ENCODE measurements at places on chromosomes 4 and X. TPM values are rescaled to one million over a fixed set of nuclear protein-coding genes. Genes with fewer than 3 reads are reported as not detected.
A peak's percentile ranks its signal among the peaks of the same experiment; 100 is the strongest.

GRCh38 chr4:1242506-1243450, 6.2 kb downstream of the CTBP1 start:
- no peak for DNase-seq

DNA sequence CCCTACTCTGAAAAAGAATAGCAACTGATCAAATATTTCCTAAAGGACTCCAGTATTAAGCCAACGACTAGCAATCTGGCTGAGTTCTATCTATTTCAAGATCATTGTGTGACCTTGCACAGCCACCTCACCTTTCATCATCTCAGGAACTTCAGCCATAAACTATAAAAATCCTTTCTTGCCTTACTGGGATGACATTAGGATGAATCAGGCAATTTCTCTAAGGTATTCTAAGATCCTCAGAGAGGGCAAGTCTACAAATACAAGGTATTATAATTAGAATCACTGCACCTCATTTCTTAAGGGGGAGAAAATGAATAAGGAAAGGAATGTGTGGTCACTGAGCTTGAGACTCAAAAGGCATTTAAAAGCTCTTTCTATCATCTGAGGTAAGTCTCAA, 152.6 kb downstream of the GRIA3 start:
- DNase-seq, result no peak

- no peak for DNase-seq
Observed at GRCh38 chrX:12447448-12448064, 309.3 kb downstream of the FRMPD4 start.

DNA sequence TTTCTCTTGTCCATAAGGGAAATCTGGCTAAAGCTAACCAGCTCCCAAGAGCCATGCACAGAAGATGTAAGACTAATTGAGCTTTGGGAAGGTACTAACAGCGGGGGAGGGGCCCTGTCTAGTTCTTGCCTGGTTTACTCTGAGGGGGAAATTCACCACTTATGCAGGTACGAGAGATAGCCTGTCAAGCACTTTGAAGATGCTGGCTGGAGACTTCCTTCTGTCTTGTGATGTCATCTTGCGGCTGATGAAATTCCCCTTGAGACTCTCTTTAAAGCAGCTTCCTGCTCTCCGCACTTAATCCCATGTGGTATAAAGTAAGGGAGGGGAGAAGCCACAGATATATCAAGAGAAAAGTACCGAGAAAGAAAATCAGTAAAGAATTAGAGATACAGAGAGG, 345.3 kb downstream of the MAPK10 start:
- no peak for DNase-seq

DNA sequence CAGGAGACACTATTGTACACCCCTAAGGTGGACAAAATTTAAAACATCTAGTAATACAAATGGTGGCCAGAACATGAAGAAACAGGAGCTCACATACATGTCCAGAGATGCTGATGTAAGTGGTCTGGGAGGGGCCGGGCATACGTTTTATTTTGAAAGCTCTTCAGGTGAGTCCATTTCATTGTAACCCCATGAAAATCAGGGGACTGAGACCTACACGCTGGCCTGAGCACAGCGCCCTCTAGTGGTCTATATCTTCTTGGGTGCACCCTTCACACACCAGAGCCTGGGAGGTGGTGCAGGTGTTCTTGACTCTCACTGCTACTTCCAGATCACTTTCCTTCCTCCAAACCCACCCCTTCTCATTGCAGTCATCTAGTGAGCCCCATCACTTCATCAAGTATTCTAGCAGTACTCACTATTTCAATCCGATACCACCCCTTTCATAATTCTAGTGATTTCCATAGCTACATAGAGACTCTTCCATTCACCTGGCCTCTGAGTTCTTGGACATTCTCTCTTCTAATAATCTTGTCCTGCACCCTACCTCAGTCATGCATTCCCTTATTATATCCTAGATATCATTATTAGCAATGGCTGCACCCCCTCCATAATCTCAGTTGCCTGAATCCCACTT, 4.3 kb upstream of the TLR6 start:
- no peak for DNase-seq

GRCh38 chrX:139559383-139560042, 29.0 kb downstream of the F9 start:
- DNase-seq, result peak; percentile 44

DNA sequence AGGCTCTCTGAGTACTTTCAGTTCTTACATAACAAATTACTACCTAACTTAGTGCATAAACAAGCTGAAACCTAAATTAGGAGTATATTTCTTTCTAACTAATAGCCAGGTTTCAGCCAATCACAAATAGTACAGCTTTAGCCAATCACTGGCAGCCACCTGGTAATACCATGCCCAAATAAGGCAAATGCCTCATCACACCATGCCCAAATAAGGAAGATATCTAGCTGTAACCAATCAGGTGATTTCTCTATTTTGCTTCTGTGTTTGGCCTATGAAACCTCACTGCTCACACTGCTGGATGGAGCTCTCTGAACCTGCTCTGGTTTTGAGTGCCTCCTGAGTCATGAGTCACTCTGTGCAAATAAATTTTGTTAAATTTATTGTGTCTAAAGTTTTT, 113.5 kb downstream of the DDIT4L start:
- no peak for DNase-seq

- DNase-seq, result peak; percentile 52
Observed at GRCh38 chr4:182189103-182189878, 53.9 kb upstream of the TENM3 start.

DNA sequence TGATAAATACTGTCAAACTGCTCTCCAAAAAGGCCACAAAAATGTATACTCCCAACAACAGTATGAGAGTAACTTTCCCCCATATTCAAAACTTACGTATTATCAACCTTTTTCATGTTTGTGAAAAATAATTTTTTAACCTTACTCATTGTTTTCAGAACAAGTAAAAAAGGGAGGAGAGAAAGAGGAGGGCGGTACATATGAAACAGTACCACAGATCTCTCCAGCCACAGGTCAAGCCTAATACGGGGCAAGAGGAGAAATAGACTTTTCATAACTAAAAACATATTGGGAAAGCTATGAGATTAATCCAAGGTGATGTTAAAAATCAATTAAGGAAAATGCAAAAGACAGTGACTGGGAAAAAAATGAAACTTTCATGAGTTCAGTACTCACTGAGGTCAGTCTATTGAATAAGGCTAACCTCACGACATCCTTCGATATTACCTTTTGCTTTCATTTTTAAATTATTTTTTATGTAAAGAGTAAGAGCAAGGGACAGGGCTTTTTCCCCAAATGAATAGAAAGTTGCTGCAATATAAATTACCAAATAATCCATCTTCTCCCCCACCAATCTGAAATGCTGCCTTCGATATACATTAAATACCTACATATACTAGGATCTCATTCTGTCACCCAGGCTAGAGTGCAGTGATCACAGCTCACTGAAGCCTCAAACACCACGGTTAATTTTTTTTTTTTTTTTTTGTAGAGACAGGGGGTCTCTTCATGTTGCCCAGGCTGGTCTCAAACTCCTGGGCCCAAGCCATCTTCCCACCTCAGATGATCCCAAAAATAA, 25.3 kb downstream of the FBXW7 start:
- DNase-seq, result no peak

DNA sequence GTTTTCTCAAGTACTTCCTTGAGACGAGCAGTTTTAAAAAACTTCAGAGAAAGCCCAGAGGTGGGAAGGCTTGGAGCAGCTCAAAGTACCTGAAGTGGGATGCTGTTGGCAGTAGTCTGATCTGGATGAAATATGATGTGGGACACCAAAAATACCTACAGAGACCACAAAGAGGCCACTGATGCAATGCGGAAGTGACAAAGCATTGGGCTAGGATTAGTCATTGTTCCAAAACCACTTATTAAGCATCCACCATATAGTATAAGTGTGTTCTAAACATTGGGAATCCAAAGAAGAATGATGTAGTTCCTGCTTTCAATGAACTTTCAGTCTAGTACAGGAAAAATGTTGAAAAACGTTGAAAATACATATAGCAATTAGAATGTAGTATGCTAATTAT, 386.1 kb upstream of the CNKSR2 start:
- DNase-seq, result no peak

DNA sequence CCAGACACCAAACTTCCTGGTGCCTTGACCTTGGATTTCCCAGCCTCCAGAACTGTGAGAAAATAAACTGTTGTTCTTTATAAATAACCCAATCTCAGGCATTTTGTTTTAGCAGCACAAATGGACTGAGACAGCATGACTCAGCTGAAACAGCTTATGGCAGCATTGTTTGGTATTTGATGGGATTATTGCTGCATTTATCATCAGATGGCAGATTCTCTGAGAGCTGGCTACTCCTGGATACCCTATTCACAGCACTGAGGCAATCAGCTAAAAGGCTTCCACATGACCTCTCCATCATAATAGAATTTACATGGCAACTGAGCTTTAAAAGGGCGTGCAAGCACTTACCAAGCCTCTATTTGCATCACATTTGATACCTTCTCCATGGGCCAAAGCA, 623.1 kb upstream of the CPEB2 start:
- DNase-seq, result no peak

- no peak for DNase-seq
Observed at GRCh38 chrX:50168241-50168687, 32.5 kb downstream of the AKAP4 start.

GRCh38 chr4:2469192-2469984, 482 bp downstream of the RNF4 start:
- DNase-seq, result no peak

DNA sequence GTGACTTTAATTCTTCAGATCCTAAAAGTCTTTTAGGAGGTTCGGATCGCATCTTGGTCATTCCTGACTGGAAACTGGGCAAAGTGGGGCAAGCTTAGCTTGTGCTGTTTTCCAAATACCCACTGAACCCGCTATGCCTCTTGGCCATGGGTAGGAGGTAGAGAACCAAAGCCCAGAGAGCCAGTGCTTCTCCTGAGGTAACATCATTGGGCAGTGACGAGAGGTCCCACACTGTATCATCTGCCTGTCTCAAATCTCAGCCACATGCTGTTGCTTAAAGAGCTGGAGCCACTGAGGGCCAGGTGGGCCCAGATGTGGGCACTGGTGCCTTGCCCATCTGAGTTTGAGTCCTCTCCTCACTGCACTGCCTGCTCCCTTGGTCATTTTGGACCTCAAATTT, 68.2 kb downstream of the SLC2A9 start:
- no peak for DNase-seq

DNA sequence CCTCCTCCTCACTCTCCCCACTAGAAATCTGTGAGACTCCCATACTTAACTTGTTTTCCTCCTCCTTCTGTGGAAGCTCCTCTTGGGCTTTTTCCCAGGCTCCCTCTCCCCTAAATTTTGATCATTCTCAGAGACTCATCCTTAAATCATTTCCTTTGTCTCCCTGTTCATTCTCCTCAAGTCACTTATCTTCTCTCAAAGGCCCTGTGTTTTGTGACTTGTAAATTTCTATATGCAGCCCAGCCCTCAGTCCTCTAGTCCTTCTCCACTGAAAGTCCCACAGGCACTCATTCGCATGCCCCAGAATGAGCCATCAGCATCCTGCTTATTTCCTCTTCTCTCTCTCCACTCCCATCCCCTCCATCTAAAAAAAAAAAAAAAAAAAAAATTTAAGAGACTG, 171.8 kb downstream of the SOWAHB start:
- DNase-seq, result no peak

GRCh38 chr4:58962424-58962823, 1852.2 kb upstream of the IGFBP7 start:
- DNase-seq, result no peak

GRCh38 chr4:13171292-13172057, 312.7 kb downstream of the RAB28 start:
- no peak for DNase-seq

- DNase-seq, result no peak
Observed at GRCh38 chrX:46642145-46642544, 68.6 kb downstream of the CHST7 start.

DNA sequence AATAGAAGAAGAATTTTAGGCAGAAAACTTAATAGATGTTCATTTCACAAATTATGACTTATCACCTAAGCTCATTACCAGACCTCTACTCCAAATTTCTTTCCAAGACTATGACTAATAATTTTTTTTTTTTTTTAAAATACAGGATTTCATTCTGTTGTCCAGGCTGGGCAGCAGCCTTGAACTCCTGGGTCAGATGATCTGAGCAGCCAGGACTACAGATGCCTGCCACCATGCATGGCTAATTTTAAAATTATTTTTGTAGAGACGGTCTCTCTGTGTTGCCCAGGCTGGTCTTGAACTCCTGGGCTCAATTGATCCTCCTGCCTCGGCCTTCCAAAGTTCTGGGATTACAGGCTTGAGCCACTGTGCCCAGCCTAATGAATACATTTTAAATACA, 119.2 kb downstream of the ARHGAP10 start:
- DNase-seq, result no peak

GRCh38 chr4:84750260-84750959, 167.5 kb downstream of the CDS1 start:
- DNase-seq, result peak; percentile 39

- no peak for DNase-seq
Observed at GRCh38 chrX:136780241-136780640, 491 bp downstream of the ARHGEF6 start.

DNA sequence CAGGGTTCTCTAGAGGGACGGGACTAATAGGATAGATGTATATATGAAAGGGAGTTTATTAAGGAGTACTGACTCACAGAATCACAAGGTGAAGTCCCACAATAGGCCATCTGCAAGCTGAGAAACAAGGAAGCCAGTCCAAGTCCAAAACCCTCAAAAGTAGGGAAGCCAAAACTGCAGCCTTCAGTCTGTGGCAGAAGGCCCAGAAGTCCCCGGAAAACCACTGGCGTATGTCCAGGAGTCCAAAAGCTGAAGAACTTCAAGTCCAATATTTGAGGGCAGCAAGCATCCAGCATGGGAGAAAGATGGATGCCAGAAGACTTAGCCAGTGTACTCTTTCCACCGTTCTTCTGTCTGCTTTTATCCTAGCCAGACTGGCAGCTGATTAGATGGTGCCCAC, 227.2 kb downstream of the KCTD8 start:
- DNase-seq, result no peak

DNA sequence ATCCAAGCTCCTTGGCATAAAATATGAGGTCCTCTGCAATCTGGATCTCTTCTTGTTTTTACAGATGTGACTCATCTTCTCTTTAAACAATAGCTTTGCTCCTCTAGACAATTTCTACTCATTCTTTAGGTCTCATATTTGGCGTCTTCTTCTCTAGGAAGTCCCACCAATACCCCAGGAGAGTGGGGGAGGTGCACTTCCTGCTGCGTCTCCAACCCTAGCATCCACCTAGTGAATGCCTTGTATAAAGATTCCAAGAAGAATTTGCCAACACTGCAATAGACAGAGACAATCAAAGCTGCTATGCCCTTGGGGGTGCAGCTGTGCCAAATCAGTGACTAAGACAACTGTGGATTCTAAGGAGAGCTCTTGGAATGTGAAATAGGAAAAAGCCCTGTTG, 45.7 kb upstream of the SLC10A7 start:
- DNase-seq, result no peak

GRCh38 chr4:38040619-38041018, 80.4 kb downstream of the PTTG2 start:
- DNase-seq, result no peak

- no peak for DNase-seq
Observed at GRCh38 chr4:116016201-116016600, 902.8 kb upstream of the NDST4 start.

- no peak for DNase-seq
Observed at GRCh38 chr4:5863461-5864113, 29.3 kb downstream of the CRMP1 start.

The LGI2 gene
- polyA plus RNA-seq, result 31.9 TPM

The GYG2 gene
- 17.8 TPM for polyA plus RNA-seq

The PPEF2 gene
- not detected for polyA plus RNA-seq

The CTAG1B gene
- not detected for polyA plus RNA-seq

The PAGE1 gene
- not detected for polyA plus RNA-seq

The TSPAN7 gene
- 54.0 TPM for polyA plus RNA-seq

The CCKAR gene
- not detected for polyA plus RNA-seq

The TEX13B gene
- not detected for polyA plus RNA-seq
